Stimulated activated CD4-positive, alpha-beta T cell treated with anti-CD3 and anti-CD28 coated beads, Interleukin-4, amount 100 ng/mL, for 48 hours (primary cell): ENCODE measurements at places on chromosomes 1 and 21.
A peak's percentile ranks its signal among the peaks of the same experiment; 100 is the strongest.

GRCh38 chr1:64699327-64699726 is 45.5 kb upstream of the RAVER2 start:
- DNase-seq, result no peak

DNA sequence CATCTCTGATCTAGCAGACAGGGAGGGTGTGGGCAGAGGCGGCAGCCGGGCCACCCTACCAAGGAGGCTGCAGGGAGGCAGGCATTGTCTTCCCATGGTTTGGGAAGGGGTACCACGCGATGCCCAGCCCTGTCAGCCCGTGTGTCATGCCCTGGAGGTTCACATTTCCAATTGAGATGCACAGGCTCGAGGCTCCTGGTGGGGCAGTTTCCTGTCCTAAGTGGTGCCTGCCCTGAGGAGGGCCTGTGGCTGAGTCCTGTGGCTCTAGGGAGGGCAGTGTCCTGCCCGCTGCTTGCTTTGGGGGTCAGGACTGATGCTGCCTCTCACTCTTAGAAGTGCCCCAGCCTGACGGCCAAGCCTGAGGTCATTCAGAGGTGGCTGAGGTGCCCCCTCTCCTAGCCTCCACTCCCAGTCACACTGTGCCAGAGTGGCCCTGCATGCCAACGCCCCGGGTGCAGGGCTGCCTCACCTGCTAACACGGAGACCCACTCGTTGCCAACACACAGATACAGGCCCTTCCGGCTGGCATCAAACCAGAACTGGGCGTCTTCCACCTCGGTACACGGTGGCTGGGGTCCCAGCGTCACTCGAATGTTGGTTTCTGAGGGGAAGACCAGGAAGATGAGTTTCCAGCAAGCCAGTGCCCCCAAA is 11.9 kb downstream of the KRTAP10-1 start:
- DNase-seq, result no peak

- no peak for DNase-seq
These were observed 36.5 kb downstream of the SLC66A1 start for GRCh38 chr1:19348441-19349198.

DNA sequence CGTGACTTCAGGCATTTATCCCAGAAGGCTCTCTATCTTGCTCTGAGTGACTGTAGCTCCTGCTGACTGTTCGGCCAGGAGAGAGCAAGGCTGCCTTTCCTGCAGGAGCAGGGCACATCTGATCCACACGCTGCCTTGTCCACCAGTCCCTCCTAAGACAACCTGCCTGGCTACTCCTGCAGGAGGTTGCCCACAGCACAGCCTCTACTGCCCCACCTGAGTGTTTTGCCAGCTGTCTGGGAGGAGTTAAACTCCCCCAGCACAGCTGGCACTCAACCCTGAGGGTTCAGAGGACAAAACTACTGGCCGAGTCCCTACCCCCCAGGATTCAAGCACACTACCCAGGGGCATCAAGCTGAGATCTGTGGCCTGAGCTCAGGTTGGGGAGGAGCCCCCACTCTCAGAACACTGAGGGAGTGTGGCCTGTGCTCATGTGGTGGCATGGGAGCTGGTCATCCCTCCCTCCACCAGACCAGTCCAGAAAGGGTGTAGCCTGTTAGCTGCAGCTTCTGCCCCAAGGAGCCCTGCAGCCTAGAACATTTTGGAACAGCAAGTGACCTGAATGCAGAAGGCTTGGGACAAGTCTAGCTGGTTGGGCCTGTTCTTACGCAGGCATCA is 237.3 kb downstream of the SLC44A5 start:
- DNase-seq, result no peak

DNA sequence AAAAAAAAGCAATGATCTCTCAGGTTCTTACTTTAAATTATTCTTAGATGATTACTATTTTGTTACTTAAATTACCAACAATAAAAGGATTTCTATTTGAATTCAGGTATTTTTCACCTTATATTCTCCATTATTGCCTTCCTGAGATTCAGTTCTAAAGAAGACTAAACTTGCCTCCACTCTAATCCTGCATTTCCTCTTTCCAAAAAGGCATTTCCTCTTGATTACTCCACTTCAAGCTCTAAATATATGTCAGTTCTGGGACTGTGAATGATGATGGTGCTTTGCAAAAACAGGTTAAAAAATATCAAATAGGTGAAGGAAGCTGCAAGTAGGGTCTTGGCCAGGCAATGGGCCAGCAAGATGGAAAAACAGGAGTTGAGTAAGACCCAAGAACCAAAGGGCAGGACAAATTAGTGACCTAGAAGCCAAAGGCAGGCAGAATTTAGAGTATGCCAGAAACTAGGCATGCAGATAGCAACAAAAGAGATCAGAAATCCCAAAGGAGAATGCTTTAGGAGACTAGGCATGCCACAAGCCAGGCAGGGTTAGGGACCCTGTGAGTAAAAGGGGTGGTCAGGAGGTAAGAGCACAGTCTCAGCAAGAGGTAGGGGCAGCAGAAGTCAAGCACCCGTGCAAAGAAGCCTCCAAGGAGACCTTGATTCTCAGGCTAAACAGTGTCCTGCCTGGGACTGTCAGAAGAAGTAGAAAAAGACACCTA is 11.3 kb upstream of the DIPK1A start:
- no peak for DNase-seq

DNA sequence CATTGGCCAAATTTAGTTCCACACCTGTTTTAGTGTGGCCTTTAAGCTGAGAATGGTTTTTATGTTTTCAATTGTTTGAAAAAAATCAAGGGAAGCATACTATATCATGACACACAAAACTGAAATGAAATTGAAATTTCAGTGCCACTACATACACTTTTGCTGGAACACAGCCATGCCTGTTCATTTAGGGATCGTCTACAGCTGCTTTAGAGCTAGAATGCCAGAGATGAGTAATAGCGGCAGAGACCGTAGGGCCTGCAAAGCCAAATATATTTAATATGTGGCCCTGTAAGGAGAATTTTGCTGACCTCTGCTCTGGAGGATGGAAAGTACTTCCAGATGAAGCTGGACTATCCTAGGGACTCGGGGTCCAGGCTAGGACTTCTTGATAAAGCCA is 62.5 kb upstream of the LYST start:
- DNase-seq, result no peak

DNA sequence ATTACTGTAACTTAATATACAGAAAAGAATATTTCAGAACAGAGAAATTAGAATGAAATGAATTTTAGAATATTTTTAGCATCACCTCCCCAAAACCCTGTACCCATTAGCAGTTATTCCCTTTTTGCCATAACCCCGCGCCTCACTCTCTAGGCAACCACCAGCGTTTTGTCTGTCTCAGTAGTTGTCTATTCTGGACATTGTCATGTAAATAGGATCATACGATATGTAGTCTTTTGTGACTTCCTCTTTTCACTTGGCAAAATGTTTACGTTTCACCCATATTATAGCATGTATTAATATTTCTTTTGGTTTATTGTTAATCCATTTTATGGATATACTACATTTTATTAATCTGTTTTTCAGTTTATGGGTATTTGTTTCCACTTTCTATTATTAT is 24.9 kb downstream of the SOAT1 start:
- no peak for DNase-seq

DNA sequence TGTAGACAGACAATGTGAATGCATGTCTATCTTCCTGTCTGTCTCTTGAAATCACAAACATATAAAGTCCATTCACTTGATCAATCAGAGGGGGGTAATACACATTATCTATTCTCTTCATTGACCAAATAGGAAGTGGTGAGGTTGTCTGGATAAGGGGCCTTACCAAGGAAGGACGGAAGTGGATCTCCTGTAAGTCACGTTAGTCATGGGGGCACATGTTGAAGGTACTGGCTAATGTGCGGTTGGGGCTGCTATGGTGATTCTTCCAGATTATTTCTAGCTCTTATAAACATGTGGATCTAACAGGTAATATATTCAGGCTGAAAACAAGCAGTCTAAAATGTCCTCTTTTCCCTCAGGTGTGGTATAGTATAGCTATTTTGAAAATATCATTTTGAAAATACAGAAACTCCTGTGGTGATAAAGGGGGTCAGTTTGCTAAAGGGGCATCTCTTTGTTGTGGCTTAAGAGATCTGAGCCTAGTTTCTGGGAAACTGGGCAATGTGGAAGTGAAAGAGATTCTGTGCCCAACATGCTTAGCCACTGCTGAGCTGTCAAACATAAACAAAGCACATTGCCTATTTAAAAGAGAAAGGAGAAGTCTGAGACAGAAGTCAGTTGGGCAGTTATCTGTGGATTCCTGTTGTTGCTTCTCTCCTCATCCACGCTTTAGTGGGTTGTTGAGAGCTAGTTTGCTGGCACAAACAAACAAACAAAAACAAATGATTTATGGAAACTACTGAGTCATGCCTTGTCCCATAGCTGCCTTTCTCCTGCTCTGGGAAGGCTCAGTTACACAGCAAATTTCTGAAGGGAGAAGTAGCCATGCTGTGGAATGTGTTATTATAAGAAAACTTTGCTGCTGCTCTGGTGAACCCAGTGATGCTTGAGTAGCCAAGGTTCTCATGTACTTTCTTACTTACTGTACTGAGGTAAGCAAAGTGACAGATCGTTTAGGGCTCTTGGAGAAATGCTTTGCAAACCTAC is 166.9 kb downstream of the HLX start:
- no peak for DNase-seq

- no peak for DNase-seq
These were observed 91.8 kb downstream of the ADCY10 start for GRCh38 chr1:167821969-167822685.

- no peak for DNase-seq
These were observed 367.1 kb upstream of the ADGRL2 start for GRCh38 chr1:81433676-81434075.

GRCh38 chr1:15704526-15705183 is 20.5 kb downstream of the PLEKHM2 start:
- DNase-seq, result no peak

DNA sequence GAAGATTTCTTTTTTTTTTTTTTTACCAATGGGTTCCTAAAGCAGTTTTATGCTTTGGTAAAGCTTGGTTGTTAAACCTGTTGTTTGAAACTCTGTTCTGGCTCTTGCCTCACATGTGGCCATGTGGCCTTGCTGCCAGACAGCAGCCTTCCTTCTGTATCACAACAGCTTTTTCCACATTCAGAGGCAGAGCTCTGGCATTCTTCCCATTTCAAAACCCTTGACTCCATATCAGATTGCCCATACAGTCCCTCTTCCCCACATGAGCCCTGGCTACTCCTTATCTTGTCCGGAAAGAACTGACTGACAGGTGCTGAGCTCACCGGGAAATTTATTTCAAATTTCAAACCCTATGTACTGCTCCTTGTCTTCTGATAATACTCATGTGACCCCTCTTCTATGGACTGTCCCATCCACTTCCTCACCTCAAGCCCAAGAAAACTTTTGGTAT is 38.5 kb upstream of the LAX1 start:
- DNase-seq, result no peak

GRCh38 chr1:110203021-110203661 is 7.0 kb upstream of the KCNC4 start:
- peak; percentile 62 for DNase-seq

DNA sequence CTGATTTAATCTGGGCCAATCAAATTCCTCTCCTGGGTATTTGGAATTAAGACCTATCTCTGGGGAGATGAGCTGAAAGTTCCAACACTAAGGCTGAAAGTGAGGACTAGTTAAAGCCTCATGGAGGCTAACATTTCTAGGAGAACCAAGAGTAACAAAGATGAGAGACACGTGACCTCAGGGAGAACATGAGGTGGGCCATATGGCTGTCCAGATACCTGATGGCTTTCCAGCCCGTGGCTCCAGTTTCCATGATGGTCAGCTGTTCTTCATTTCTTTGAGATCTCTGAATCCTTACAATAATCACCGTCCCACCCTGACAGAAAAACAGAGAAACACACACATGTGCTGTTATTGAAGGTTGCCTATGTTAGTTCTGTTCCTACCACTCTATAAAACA is 66.1 kb downstream of the LEPR start:
- no peak for DNase-seq
